RCC 7860 (cell line): ENCODE measurements at places on chromosomes 1 and 21.

DNA sequence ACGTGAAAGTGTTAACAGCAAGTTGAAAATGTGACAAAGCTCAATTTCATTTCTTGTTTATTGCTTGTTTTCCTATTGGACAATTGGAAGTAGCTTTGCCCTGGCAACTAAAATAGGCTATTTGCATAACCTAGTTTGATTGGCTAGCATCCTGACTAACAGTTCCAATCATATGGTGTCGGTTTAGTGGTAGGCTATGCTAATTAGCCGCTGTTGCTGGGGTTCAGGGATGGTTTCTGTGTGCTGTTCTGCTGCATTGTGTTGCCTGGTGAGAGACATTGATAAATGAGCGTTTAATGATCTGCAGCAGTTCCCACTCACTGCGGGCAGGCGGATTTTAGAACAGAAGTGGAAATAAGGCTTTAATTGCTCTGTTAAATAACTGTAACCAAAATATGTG, 68.5 kb downstream of the DYRK1A start:
- DNase-seq: no peak

DNA sequence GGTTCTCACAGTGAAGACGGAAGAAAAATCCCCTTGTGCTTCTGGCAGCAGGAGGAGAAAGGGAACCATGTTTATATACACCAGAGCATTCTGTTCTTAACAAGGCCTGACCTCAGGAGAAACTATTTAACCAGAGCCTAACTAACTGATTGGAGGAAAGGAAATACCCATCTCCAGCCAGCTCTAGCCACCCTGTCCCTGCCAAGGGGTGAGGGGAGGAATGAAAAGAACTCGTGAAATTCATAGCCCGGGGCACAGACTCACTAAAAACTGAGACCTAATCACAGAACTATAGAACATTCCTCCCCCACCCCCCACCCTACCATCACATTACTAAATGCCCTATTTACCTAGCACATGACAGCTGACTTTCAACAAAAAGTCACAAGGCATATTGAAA, 65.0 kb downstream of the KCNH1 start:
- no peak for DNase-seq

DNA sequence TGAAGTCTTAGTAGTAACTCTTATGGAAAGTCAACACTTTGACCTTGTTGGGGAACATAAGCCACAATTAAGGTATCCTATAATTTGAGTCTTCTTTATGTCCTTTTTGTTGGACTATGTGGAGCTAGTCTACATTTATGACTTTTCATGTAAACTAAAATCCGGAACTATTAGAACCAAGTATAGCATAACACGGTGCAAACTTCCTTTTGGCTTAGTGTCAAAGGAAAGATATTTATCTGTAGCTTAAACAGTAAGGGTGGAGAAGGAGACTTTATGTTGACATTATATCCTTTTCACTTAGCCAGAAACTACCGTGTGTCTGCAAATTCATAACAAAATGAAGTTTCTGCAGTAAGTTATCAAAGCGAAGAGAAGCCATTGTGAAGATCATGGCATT, 7.3 kb downstream of the UAP1 start:
- DNase-seq: no peak

- DNase-seq: no peak
These were observed 163.7 kb downstream of the HS2ST1 start for GRCh38 chr1:87077959-87078639.

- peak; percentile 38 for DNase-seq
These were observed at the start of gene PEA15 for GRCh38 chr1:160205242-160206035. TSS of gene PEA15 (plus strand) at chr1:160205384. CDS start at chr1:160211545, 6,161 bp downstream.

- no peak for DNase-seq
These were observed 32.2 kb downstream of the TMED5 start for GRCh38 chr1:93148001-93148400.

- DNase-seq: no peak
These were observed 11.6 kb downstream of the SARS1 start for GRCh38 chr1:109225308-109225707.

- peak; percentile 58 for DNase-seq
These were observed 67.6 kb downstream of the MAP3K21 start for GRCh38 chr1:233394860-233395717.

GRCh38 chr1:119673171-119673940, 25.3 kb upstream of the ZNF697 start:
- DNase-seq: no peak

- DNase-seq: no peak
These were observed 1092.2 kb downstream of the PLA2G4A start for GRCh38 chr1:187920976-187921375.

GRCh38 chr1:208115924-208116640, 128.1 kb downstream of the PLXNA2 start:
- no peak for DNase-seq

GRCh38 chr1:150106341-150106740, 38.8 kb downstream of the VPS45 start:
- DNase-seq: no peak

DNA sequence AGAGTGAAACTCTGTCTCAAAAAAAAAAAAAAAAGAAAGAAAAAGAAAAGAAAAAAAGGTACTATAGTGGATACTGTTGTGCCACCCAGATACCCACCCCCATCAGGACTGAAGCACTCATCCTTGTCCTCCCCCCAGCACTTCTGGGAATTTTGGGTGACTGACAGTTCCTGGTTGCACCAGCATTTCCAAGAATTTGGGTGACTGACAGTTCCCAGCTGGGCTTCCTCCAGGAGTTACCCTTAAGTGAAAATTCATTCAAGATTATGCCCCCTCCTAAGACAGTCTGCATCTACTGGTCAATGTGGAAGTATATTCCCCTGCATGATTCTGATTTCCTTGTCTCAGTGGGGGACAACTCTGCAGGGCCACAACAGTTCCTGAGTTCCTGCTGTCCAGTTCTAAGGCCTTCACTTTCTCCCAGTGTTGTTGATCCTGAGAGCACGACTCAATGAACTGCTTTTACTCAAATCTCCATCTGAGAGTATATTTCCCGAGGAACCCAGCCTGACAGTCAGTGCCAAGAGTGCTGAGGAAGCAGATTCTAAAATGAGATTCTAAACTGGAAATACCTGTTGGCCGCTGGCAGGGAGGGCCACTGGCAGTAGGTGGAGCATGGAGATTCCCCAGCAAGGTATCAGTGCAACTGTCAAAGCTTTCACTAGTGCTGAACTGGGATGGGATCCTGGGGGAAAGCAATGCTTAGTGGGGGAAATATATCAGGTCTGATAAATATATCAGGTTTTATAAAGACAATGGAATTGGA, 18.5 kb downstream of the RIIAD1 start:
- DNase-seq: no peak

- DNase-seq: peak; percentile 47
These were observed at the start of gene TMCO4 for GRCh38 chr1:19799230-19800075. TSS of gene TMCO4 (minus strand) at chr1:19799916. CDS start at chr1:19780758, 19,158 bp downstream.

DNA sequence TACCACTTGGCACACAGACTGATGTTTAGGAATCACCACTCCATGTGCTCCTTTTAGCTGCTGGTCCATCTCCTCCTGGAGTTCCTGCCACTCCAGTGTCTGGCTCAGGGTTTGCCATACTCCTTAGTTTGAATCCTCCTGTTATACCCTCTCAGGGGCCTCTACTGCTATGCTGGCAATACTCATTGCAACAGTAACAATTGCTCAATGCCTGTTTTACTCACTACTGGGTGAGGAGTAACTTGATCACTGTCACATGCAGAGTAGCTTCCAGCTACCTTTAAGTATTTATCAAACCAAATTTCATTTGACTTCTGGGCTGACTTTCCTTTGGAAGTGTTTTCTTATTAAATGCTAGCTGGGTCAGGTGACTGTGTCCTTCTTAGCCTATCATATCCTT, 107.2 kb upstream of the WLS start:
- no peak for DNase-seq

- DNase-seq: no peak
These were observed 74.2 kb upstream of the NGF start for GRCh38 chr1:115412286-115412685.

DNA sequence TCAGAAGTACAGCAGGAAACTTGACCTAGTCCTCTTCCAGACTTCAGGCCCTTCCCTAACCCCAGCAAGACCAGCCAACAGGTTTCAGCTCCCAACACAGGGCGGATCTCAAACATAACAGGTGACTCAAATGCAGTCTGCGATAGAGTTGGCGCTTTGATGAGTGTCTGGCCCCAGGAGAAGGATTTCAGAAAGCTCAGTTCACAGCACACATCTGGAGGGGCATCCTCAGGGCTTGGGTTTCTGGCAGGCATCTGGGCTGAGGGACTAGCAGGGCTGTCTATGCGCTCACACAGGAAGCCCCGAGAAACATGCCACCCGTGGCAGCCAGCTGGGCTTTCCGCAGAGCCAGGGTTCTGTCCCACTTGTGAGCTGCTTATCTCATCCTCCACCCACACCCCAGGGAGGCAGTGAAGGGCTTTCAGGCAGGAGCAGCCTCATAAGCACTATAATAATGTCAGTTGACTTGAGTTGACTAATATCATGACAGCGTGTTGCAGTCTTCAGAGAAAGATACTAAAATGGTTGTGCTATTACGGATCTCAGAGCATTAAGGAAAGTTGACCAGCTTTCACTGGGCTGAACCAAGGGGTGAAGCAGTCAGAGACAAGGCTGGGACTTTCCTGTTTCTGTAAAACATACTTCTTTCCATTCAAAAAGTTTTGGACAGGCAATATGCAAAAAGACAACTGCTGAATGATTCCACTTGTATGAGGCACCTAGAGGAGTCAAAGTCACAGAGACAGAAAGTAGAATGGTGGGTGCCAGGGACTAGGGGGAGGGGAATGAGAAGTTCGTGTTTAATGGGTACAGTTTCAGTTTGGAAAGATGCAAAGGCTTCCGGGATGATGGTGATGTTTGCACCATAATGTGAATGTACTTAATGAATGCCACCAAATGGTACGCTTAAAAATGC, 233.0 kb upstream of the IRF2BP2 start:
- no peak for DNase-seq
